ENCODE measurements at places on chromosomes 1 and 21.

DNA sequence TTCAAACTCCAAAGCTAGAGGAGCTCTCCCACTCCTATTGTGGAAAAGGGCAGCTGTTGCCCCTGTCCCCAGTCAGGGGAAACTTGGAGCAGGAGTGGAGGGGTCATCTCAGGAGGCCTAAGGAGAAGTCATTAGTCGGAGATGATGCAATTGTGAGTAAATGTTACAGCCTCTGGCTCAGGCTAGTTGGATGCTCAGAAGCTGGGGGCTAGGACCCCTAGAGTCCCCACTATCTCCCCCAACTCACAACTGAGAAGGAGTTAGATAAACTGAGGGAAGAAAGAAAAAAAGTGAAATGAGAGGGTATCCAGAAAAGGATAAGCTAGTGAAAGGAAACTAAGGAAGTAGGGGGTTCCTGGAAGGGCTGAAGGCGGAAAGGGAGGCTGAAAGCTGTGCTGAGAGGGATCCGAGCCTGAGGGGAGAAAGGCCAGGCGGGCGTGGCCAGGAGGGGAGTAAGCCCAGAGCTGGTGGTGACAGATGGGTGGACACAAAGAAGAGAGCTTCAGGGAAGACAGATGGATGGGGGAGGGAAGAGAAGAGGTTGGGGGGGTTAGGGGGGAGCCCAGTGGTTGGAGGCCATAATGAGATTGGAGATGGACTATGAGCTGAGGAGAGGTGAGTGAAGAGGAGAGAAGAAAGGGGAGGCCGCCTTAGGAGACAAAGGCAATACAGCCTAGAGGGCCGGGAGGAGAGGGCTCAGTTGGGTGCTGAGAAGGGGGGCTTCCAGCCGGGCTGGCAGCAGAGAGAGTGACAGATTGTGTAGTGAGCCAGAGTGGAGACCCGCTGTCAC is 4.5 kb upstream of the NHLH1 start:
- no peak for DNase-seq

DNA sequence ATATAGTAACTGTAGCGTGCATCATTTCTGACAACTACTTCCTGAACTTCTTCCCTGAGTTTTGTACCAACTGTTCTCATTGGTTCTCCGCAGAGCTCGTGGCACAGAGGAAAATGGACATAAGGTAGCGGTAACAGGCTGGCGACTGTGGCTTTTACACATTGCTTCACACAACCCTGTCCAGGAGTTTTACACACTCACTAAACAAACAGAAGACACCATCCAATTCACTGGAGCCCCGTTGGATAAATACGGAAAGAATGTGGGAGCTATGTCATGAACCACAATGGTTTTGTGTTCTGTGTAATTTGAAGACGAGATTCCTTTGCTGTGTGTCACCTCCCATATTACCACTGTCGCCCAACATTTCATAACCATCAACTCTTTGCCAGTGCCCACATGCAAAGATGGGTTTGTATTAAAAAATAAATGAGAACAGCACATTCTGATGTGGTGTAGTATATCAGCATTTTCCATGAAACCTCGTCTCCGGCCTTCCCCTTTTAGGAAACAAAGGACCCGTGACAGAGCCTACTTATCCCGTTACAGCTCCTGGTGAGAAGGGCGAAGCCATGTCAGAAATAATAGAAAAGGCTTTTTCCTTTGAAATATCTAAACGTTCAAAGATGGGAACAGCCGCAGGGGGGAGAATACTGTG is 47.4 kb upstream of the ENAH start:
- DNase-seq: no peak

- no peak for DNase-seq
Observed at GRCh38 chr1:79822053-79822452, 815.5 kb upstream of the ADGRL4 start.

GRCh38 chr1:31445951-31446350 is 32.9 kb downstream of the SERINC2 start:
- DNase-seq: no peak

DNA sequence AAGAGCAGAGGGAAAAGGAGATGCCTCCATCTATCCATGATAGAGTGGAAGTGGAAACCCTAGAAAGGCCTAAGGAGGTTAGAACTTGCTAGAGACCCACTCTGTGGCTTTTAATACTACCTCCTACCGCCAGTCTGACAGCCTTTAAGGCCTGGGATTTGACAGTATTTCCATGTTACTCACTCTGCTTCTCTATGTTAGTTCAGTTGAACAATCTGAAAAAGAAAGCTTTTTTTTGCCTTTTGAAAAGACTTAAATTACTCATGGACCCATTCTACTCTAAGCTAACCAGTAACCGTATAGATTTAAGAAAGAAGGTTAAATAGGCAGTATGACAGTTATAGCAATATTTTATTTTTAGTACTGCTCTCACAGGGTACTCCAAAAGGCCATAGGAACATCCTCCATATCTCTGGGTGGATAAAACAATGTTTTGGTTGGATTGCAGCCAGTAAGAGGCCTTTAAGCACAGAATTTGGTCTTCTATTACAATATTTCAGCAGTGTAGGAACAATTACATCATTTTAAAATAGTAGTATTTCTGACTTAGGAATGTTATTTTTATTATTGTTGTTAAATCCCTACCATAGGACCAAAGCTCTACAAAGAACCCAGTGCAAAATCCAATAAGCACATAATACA is 15.9 kb upstream of the GPR25 start:
- no peak for DNase-seq

GRCh38 chr1:172764378-172764777 is 105.5 kb downstream of the FASLG start:
- DNase-seq: peak; percentile 52

GRCh38 chr21:35336534-35336933 is 287.4 kb upstream of the RUNX1 start:
- no peak for DNase-seq

DNA sequence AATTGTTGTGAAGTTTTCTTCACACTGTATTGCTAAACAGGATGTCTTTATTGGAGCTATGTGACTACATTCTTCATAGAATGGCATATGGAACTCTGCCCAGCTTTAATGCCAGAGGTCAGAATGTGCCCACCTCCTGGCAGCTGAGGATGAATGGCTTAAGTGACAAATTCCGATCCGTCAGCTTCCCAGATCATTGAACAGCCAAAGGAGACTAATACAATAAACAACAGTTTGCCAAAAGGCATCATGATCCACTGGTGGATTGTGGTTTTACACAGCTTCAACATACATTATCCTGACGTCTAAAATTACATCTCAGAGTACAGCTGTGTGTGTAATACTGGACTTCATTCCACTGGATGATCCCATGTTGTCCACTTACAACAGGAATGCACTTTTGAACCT is 68.7 kb upstream of the C1orf105 start:
- DNase-seq: no peak

DNA sequence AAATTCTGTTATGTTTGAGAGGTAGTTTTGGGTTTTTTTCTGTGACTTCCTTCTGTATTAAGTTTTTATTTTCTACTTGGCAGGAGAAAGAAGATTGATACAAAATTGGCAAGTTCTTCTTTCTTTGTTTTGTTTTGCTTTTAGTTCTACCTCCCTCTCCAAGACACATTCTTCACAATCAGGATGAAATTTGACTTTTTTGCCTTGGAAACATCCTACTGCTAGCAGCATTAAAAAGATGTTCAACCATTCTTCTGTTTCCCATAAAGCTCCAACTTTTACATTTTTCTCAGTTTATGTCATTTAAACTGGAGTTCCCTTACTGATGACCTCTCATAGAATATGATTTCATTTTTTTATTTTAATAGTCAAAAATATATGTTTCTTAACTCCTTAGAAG is 234.8 kb downstream of the NCAM2 start:
- no peak for DNase-seq

GRCh38 chr1:212692774-212693644 is 6.6 kb downstream of the BATF3 start:
- no peak for DNase-seq

DNA sequence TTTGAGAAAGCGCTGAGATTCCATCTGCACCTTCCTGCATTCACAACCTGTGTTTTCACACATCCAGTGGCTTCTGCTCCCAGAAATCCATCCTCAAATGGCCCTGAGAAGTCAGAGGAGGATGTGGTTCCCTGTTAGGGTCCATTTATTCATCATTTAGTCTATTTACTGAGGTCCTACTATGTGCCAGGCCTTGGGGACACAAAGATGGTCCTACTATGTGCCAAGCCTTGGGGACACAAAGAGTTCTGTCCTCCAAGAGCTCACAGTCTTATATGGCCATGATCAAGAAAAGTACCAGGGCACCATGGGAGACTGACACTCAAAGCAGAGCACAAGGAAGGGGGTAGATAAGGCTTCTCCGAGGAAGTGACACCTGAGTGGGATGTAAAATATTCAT is 147.1 kb upstream of the ATP1B1 start:
- DNase-seq: no peak

All from activated CD8-positive, alpha-beta memory T cell treated with anti-CD3 and anti-CD28 coated beads, Interleukin-2, amount 50 U/mL, for 4 hours (primary cell).